ENCODE measurements at places on chromosomes 7 and 10.

- no peak for DNase-seq
Measured at GRCh38 chr7:49840751-49841405, 67.4 kb downstream of the VWC2 start.

DNA sequence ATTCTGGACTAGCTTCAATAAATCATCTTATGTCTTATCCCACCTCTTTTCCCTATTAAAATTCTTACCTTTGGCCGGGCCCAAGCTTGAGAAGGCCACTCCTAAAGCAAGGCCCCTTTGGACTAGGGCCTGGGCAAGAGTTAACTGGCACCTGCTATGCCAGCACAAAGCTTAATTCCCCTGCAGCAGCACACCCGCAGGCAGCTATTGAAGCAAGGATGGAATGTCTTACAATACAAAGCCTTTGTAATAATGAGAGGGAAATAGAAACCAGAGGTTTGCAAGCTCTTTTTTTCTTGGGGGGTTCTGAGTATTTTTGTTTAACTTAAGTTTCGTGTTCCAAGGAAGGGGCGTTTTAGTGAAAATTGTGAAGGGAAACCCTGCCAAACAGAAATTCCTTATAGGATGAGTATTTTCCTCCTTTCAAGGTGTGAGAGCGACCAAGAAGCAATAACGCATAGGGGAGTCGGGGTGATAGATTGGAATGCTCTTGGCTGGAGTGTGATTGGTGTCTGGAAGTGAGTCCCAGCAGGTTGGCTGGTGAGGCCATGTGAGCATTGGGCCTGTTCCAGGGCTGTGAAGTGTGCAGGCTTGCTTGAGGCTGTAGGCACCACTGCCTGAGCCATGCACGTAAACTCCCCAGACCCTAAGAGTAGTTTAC lies 148.5 kb downstream of the KIAA1217 start:
- DNase-seq: no peak

DNA sequence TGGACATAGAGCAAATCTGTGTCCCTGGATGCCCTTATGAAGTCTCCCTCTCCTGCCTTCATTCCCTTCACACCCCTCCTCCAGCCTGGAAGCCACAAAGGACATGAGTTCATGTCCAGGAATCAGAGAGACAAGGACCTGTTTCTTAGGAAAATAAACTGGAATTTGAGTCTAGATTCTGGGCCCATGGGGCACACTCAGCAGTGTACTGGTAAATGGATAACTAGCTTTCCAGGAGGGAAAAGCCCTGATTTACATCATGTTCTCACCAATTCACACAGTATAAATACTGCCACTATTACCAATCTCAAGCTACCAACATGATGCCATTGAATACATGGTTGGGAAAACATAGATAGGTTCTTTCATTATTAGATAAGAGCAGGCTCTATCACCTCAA lies 9.9 kb downstream of the FAM237B start:
- no peak for DNase-seq

- DNase-seq: no peak
Measured at GRCh38 chr10:69068549-69068948, 19.4 kb upstream of the SRGN start.

GRCh38 chr10:31170636-31171035 lies 139.0 kb upstream of the ZNF438 start:
- DNase-seq: no peak

DNA sequence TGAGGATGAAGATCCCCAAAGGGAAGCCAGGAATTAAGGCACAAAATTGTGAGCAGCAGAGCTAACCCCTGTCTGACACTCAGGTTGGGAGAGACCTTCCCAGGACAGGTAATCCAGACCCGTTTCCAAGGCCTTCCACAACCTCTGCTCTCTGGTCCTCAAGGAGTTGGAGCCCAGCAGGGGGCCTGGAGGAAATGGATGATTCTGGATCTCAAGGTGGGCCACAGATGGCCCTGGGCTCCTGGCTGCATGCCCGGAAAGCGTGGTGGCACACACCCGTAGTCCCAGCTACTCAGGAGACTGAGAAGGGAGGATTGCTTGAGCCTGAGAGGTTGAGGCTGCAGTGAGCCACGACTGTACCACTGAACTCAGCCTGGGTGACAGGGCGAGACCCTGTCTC lies 42.3 kb downstream of the DPYSL4 start:
- no peak for DNase-seq

DNA sequence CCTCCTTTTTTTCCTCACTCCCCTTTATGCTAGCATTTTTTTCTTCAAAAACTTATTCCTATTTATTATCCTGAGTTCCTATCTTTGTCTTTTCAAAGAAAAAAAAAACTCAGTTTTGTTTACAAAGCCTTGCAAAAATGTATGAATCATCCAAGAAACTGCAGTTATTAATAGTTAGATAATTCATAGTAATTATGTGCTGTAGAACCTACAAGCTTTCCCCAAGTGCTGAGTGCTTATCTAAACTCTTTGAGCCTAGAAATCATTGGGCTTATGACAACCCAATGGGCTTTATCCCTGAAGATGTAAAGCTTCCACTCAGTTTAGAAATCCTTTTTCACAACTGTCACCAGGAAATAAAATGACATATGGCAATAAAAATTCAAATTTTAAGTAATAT lies 145.9 kb upstream of the WNT16 start:
- no peak for DNase-seq

DNA sequence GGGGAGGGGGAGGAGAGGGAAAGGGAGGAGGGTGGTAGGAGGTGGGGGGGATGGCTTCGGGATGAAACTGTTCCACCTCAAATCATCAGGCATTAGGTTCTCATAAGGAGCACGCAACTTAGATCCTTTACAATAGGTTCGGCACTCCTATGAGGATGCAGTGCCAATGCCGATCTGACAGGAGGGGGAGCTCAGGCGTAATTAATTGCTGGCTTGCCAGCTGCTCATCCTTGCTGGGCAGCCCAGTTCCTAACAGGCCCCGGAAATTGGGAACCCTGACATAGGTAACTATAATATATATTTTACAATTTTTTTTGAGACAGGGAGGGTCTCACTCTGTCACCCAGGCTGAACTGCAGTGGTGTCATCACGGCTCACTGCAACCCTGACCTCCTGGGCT lies 118.8 kb upstream of the SFMBT2 start:
- no peak for DNase-seq

DNA sequence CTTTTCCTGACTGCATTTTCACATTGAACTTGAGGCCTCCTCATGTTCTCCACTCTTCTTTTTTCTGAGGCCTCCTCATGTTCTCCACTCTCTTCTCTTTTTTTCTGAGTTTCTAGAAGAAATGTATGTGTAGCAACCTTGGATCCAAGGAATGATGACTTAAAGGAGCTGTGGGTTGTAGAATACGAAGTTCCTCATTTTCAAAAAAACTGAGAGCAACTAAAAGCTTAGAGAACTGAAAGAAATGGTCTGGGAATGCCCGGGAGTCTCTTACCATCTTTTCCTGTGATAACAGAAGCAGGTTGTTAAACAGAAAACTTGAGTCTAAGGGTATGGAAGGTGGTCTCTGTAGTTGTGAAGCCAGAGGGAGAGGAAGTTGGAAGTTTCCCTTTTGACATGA lies 32.8 kb downstream of the MRPS33 start:
- no peak for DNase-seq

GRCh38 chr7:12569673-12570072 lies 847 bp upstream of the SCIN start:
- DNase-seq: no peak

DNA sequence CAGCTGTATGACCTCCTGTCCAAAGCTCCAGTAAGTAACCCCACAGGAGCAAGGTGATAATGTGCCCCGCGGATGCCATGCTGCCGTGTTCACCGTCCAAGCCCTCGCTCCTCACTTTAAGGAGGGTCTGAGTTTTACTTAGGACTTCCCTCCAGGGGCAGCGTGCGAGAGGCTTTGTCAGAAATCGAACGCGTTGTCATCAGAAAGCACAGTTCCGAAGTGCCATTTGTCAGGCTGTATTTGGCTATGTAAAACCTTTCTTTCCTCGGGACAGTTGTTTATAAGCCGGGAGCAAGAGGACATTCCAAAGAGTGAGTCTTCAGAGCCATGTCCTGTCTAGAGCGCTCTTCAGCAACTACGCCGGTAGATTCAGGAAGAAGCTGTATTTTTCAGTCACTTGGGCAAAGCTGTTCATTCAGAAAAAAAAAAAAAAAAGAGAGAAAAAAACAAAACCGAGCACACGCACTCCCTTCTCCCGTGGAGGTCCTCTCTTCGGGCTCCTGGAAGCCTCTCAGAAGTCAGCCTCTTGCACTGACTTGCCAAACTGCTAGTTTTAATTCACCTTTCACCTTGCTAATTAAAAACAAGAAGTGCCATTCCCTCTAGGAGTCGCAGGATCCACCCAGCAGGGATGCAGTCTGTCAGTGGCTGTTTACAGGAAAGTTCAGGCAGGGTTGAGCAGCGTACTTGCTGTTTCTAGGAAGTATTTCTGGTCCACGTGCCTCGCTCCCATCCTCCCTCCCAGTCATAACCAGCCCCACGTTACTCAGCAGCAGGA lies at the start of gene SEMA3E:
Gene SEMA3E, minus strand, starts transcription at position 676 of the 778 bp plus-strand sequence.
- no peak for DNase-seq

DNA sequence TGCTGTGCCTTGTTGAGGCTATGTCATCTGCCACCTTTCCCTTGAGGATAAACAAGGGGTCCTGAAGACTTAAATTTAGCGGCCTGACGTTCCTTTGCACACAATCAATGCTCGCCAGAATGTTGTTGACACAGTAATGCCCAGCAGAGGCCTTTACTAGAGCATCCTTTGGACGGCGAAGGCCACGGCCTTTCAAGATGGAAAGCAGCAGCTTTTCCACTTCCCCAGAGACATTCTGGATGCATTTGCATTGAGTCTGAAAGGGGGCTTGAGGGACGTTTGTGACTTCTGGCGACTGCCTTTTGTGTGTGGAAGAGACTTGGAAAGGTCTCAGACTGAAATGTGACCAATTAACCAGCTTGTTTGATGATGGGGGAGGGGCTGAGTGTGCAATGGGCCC lies 52.5 kb downstream of the VWA2 start:
- no peak for DNase-seq

DNA sequence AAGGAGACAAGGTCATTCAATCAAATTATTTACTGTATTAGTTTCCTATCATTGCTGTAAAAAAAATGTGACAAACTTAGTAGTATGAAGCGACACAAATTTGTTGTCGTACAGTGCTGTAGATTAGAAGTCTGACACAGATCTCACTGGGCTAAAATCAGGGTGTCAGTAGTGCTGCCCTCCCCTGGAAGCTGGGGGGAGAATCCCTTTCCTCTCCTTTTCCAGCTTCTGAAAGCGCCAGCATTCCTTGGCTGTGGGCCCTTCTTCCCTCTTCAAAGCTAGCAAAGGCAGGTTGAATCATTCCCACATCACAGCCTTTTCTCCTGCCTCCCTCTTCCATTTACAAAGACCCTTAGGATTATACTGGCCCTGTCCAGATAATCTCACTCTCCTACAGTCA lies 28.0 kb downstream of the VPS41 start:
- DNase-seq: no peak

DNA sequence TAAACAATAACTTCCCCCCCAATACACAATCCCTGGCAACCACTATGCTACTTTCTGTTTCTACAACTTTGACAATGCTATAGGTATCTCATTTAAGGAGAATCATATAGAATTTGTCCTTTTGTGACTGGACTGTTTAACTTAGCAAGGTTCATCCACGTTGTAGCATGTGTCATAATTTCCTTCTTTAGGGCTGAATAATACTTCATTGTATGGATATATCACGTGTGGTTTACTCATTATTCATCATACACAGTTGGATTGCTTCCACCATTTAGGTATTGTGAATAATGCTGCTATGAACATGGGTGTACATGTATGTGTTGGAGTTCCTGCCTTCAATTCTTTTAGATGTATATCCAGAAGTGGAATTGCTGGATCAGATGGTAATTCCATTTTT lies 111.0 kb downstream of the LMBR1 start:
- no peak for DNase-seq

DNA sequence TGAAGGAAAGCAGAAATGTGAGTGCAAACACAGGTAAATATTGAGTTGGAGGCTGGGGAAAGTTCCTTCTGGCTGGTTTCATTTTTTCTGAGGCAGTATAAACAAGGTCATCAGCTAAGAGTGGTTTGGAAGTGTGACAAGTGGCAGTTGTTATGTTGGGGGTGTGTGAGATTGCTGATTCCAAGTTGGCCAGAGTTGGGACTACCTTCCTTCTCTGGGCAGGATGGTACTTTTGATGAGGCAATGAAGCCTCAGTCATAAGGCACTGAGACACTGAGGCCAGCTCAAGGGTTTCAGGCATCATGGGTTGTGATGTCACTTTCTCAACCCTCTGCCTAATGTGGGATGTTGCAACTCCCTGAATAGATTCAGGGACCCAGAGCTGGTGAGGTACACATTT lies 8.2 kb upstream of the PTTG1IP2 start:
- DNase-seq: no peak

GRCh38 chr10:971613-972012 lies 16.6 kb upstream of the GTPBP4 start:
- no peak for DNase-seq

DNA sequence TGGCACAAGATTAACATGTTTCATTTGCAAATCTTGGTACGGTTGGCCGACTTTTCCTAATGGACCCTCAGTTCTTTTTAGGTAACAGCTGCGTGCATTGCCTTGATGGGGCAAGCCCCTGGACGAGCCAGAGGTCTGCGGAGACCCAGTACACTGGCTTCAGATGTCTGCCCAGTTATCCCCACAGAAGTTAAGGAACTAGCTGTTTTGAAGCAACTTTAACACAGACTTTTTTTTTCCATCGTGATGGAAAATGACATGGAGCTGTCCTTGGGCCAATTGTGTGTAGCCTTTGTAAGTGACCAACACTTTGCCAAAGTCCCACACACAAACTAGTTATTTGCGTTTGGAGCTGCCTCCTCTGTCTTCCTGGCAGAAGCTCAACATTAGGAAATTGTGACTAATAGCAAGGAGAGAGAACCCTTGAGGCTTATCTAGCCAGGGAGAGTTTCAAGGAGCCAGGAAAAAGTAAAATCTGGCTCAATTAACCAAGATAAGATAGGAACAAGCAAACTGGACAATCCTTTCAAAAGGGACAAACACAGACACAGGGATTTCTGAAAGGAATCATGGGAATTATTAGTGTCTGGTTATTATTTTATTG lies 99.6 kb upstream of the BMPER start:
- DNase-seq: no peak

GRCh38 chr10:43221419-43222209 lies 45.3 kb downstream of the RASGEF1A start:
- DNase-seq: no peak

DNA sequence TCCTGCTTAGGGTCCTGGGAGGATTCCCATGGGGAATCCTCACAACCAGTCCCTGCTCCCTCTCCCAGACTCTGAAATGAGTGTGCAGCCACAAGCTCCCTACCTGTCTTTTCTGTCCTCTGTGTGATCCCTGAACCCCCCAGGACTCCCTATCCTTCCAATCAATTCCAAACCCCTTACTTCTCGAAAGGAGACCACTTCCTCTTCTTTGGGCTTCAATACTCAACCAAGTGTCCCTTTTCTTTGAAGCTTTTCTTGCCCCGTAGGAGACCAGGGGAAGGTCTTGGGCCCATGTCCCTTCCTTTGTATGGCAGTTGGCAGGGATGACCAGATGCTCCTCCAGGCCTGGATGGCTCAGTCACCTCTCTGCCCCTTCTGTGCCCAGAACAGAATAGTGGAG lies 1.7 kb downstream of the AEBP1 start:
- DNase-seq: no peak

Data from stimulated activated CD4-positive, alpha-beta T cell treated with anti-CD3 and anti-CD28 coated beads, Interleukin-15, amount 100 ng/mL, for 1 hour (primary cell).